ENCODE measurements at places on chromosomes 7 and 10. TPM values are rescaled to one million over a fixed set of nuclear protein-coding genes. Genes with fewer than 3 reads are reported as not detected.

DNA sequence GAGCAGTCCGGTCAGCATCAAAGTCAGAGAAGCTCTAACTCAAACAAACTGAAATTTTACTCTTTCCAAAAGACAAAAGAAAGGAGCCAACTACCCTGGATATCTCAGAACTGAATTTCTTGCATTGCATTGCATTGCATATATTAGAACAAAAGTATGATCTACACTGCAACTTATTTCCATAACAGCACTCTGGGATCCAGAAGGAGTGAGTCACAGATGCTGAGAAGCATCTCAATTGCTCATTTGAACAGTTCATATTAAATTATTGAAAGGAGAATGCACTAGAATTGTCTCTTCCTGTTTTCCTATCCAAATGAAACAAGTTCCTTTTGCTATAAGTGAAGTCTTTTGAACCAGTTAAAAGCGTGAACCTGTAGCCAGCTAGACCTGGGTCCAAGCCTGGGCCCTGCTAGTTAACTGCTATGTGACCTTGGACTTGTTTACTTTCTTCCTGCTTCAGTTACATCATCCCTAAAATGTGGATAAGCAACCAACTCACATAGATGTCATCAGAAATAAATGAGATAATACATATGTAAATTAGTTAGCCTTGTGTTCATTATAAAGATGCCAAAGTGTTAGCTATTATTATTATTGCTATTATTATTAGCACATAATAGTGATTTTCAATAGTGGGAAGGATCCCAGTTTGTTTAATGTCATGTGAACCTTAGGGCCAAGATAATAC lies 184.1 kb downstream of the CREB5 start:
- peaks cover 3% of the 10 kb centered on the region for H3K27me3 ChIP-seq
- H3K27ac ChIP-seq: no peak overlapping the region
- no peak overlapping the region for H3K4me3 ChIP-seq
- DNase-seq: no peak
- H3K36me3 ChIP-seq: no peaks in the 10 kb centered on the region
- no peaks in the 10 kb centered on the region for H3K4me1 ChIP-seq

DNA sequence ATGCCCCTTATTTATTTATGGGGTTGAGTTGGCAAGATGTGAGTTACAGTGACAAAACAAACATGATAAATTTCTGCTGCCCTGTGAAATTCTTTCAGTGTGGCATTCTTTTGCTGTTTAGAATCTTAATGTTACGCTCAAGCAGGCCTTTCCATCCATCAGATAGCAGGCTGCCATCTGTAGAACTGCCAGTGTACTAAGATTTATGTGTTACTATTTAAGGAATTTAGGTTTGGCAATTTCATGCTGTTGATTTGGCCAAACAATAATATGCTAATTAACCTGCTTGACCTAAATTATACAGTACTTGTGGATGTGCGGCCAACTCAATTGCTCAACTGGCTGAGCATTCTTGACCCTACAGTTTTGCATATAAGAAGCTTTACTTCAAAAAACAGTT lies 477.7 kb upstream of the TPK1 start:
- H3K4me1 ChIP-seq: no peaks in the 10 kb centered on the region
- no peaks in the 10 kb centered on the region for H3K36me3 ChIP-seq

GRCh38 chr7:79862447-79863210 lies 272.0 kb upstream of the GNAI1 start:
- H3K27ac ChIP-seq: no peak overlapping the region
- H3K27me3 ChIP-seq: peaks cover 1% of the 10 kb centered on the region
- H3K4me3 ChIP-seq: no peak overlapping the region
- H3K4me1 ChIP-seq: no peaks in the 10 kb centered on the region
- DNase-seq: no peak

- no peak for DNase-seq
- no peak overlapping the region for H3K27ac ChIP-seq
- no peaks in the 10 kb centered on the region for H3K27me3 ChIP-seq
Observed at GRCh38 chr7:137439829-137440825, 96.6 kb upstream of the PTN start.

DNA sequence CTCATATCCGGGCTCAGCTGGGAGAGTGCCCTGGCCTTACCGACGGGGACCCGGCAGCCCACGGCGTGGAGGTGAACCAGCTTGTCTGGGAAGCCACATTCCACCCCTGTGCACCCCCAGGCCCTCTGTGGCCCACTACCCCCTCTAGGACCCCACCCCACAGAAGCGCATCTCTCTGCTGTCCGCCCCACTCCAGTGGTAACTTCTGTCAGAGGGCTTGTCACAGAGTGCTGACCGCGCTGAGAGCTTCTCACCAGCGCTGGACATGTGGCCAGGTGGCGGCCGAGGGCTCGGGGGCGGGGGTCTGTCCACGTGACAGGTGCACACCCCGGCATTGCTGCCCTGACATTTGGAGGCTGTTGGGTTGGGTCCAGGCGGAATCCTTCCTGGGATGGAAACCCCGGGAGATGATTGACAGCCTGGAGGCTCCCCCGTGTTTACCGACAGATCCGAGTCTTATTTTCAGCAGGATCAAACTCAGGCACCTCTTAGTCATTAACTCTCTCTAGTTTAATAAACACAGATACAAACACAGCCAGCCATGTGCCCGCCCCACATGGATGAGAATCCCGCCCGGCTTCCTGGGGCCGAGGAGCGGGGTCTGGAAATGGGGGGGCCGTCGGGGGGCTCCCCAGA lies 5.1 kb downstream of the ELFN1 start:
- H3K4me3 ChIP-seq: no peak overlapping the region
- H3K27ac ChIP-seq: no peak overlapping the region
- H3K4me1 ChIP-seq: no peaks in the 10 kb centered on the region

DNA sequence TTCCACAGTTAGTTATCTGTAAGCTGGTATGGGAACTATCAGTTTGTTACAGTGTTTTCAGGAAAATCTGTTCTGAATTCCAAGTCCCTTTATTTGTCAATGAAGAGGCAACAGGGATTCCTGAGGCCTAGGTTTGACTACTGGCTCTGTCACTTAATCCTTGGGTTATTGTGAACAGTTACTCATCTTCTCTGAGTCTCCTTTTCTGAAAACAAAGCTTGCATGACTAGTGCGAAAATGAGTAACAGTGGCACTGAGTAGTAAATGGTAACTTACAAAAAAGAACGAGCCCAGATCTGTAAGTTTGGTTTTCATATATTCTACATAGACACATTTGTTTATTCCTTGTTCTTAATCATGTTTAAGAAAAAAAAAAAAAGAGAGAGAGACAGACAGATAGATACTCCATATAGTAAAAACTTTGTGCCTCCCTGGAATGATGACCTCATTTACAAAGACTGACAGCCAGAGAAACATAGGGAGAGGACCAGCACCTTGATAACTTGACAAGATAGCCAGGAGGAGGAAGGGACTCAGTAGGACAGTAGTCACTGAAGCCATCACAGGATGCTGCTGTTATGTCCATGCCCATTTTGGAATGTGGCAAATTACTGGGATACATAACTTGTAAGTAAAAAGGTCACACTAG lies 1.9 kb downstream of the MRPS33 start:
- peak overlapping the region; percentile 92 for H3K4me3 ChIP-seq
- H3K27ac ChIP-seq: peak overlapping the region; percentile 98
- H3K27me3 ChIP-seq: peaks cover 5% of the 10 kb centered on the region
- H3K4me1 ChIP-seq: peaks cover 40% of the 10 kb centered on the region
- DNase-seq: no peak

DNA sequence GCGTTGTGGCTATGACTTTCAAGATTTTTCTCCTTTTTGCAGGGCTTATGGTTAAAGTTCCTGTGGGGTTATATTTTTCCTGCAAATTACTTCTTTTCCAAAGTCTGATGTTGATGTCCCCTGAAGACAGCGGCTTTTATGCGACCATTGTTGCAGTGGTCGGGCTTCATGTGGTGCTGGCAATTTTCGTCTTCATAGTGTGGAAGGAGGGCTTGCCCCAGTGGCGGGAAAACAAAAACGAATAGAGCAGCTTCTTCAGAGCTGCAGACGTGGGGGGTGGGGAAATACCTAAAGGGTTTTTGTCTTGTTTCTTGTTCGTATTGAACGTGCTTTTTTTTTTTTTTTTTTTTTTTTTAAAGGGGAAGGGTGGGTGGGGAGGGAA lies 53.8 kb downstream of the MCMBP start:
- H3K4me1 ChIP-seq: no peaks in the 10 kb centered on the region
- H3K4me3 ChIP-seq: no peak overlapping the region
- H3K36me3 ChIP-seq: peaks cover 15% of the 10 kb centered on the region
- no peaks in the 10 kb centered on the region for H3K27me3 ChIP-seq
- no peak for DNase-seq

- H3K4me3 ChIP-seq: no peak overlapping the region
- H3K4me1 ChIP-seq: no peaks in the 10 kb centered on the region
- DNase-seq: no peak
- H3K36me3 ChIP-seq: no peaks in the 10 kb centered on the region
- no peak overlapping the region for H3K27ac ChIP-seq
Observed at GRCh38 chr10:132238371-132239125, 51.8 kb downstream of the DPYSL4 start.

GRCh38 chr7:55969391-55969790 lies 5.0 kb downstream of the NIPSNAP2 start:
- peaks cover 16% of the 10 kb centered on the region for H3K4me1 ChIP-seq
- H3K36me3 ChIP-seq: peaks cover 18% of the 10 kb centered on the region
- no peaks in the 10 kb centered on the region for H3K27me3 ChIP-seq

GRCh38 chr7:5997210-5997808 lies 11.5 kb downstream of the PMS2 start:
- H3K4me1 ChIP-seq: no peaks in the 10 kb centered on the region
- peaks cover 20% of the 10 kb centered on the region for H3K36me3 ChIP-seq
- H3K27ac ChIP-seq: no peak overlapping the region
- DNase-seq: no peak

DNA sequence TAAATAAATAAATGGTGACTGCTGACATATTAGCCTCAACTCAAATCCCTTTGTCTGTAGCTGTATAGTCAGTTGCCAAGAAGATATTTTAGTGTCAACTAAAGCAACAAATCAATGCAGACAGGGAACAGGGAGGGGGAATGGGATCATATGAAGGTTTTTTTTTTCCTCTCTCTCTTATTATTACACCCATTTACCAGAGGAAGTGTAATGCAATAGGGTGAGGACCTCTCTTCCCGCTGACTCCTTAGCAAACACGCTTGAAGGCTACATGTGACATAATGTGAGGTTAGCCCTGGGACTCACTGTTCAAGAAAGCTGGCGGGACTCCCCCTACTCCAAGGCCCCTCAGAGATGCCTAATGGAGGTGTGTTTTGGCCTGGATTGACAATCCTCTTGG lies 88.2 kb downstream of the CHRM2 start:
- H3K27me3 ChIP-seq: no peaks in the 10 kb centered on the region
- no peaks in the 10 kb centered on the region for H3K4me1 ChIP-seq
- no peak overlapping the region for H3K4me3 ChIP-seq
- H3K27ac ChIP-seq: no peak overlapping the region
- no peak for DNase-seq

- H3K27me3 ChIP-seq: peaks cover 2% of the 10 kb centered on the region
- no peaks in the 10 kb centered on the region for H3K36me3 ChIP-seq
- no peak overlapping the region for H3K4me3 ChIP-seq
- no peak overlapping the region for H3K27ac ChIP-seq
Observed at GRCh38 chr10:44369854-44370253, 15.0 kb downstream of the CXCL12 start.

- DNase-seq: peak; percentile 59
- H3K27ac ChIP-seq: no peak overlapping the region
- peaks cover 14% of the 10 kb centered on the region for H3K4me1 ChIP-seq
- H3K36me3 ChIP-seq: no peaks in the 10 kb centered on the region
- no peak overlapping the region for H3K4me3 ChIP-seq
Observed at GRCh38 chr10:95374597-95375209, 83.9 kb upstream of the PDLIM1 start.

GRCh38 chr7:28771906-28772622 lies 186.1 kb downstream of the TRIL start:
- H3K27ac ChIP-seq: peak overlapping the region; percentile 21
- H3K4me1 ChIP-seq: no peaks in the 10 kb centered on the region
- no peaks in the 10 kb centered on the region for H3K36me3 ChIP-seq

- H3K4me3 ChIP-seq: no peak overlapping the region
- peaks cover 2% of the 10 kb centered on the region for H3K4me1 ChIP-seq
- no peaks in the 10 kb centered on the region for H3K36me3 ChIP-seq
- H3K27ac ChIP-seq: no peak overlapping the region
- no peak for DNase-seq
Observed at GRCh38 chr10:49361735-49362568, 33.9 kb downstream of the DRGX start.

GRCh38 chr7:46542076-46542475 lies 621.0 kb upstream of the IGFBP3 start:
- no peaks in the 10 kb centered on the region for H3K4me1 ChIP-seq
- no peak overlapping the region for H3K4me3 ChIP-seq
- H3K27me3 ChIP-seq: no peaks in the 10 kb centered on the region
- H3K36me3 ChIP-seq: no peaks in the 10 kb centered on the region
- DNase-seq: no peak
- no peak overlapping the region for H3K27ac ChIP-seq

DNA sequence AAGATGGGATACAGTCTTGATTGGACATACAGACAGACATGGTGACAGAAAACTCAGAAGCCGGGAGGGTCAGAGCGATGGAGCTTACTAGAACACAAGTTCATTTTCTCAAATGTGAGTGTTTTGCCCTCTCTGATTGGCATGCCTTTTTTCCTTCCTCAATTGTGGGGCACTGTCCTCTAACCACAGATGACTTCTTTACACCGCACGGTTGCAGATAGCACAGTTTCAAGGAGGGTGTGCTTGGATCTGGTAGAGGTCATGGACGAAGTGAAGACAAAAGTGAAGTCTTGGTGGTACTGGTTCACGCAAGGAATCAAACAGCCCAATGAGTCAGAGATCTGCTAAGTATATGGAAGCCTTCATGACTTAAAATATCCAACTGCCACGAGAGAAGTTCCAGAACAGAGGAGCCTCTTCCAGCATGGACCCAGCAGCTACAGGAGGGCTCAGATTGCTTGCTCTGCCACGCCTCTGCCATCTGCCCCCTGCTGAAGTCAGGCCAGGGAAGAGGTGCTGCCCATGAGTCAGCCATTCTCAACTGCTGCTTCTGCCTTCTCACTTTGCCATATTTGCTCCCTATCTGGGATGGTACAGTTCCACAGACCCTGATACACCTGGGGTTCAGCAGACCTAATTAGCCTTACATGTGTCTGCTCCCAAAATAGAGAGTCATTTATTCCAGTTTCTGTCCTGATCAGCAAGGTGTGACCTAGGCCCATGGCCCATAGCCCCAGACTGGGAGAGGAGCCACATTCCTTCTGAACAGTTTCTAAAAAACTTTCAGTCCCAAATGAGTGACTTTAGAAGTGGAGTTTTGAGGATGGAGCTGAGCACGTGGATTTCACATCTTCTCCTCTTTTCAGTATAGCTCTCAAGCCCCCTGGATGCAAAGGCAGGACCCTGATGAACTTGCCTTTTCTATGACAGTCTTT lies 413.8 kb downstream of the KCNMA1 start:
- H3K27ac ChIP-seq: no peak overlapping the region
- H3K27me3 ChIP-seq: peaks cover 3% of the 10 kb centered on the region
- no peak for DNase-seq
- H3K36me3 ChIP-seq: no peaks in the 10 kb centered on the region

Gene SEMA3A
- 0.34 TPM for total RNA-seq

Gene CH25H
- not detected for total RNA-seq

Gene NFKB2
- 307 TPM for total RNA-seq

Gene APBB1IP
- total RNA-seq: 43.6 TPM

Gene TAS2R41
- not detected for total RNA-seq

Gene OPN4
- total RNA-seq: not detected

Gene RBM48
- 17.2 TPM for total RNA-seq

Gene HMX3
- not detected for total RNA-seq

All from activated T-helper 1 cell treated with anti-CD3 and anti-CD28 coated beads, Interleukin-12 subunit alpha, Interleukin-12 subunit beta, Interleukin-2, Interleukin-4 antibody, amounts not matched to agents 30 ng/mL and 10 ng/mL and 1 ng/mL, durations not matched to agents 14 hours and 24 hours and 36 hours (primary cell).